ENCODE measurements at places on chromosomes 16 and 17.
A peak's percentile ranks its signal among the peaks of the same experiment; 100 is the strongest.

- no peak for DNase-seq
These were observed 621 bp downstream of the CHP2 start for GRCh38 chr16:23755484-23755809.

GRCh38 chr16:2507052-2507659 lies 6.6 kb upstream of the ATP6V0C start:
- peak; percentile 32 for DNase-seq

DNA sequence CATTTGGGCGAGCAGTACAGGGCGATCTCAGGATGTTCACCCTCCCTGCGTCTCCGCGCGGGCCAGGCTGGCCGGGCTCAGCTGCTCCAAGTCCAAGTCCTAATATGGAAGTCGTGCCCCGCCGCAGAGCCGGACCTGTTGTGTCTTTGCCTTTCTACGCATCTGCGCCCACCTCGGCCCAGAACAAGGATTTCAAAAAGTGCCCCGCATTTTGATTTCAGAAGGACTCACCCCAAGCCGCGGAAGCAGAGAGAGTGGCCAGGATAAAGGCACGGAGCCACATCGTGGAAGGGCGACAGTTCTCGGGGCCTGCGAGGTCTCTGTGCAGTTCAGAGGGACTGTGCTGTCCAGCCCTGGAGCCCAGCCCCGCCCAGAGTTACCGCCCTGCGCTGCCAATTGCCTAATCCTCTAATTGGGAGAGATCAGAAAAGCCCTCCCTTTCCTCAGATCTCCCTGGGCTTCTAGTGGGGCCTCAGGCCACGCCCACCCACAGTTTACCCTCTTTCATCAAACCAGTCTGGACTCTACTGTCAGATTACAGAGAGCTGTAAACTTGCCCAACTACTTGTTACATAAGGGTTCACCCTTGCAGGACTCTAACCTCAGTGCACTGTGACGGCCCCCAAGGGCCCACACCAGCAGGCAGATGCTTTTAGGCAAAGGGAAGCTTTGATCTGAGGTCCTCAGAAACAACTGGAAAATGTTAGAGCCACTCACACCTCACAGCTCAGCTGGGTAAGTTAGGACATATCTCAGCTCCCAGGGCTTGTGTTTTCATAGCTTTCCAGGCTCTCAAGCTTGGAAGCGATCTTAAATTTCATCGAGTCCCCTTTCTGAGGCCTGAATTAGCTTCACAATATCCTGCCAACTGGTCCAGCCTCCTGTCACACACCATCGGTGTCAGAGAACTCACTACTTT lies at the start of gene CES1:
CES1 (minus strand) TSS at position 324 of the 919 bp plus-strand sequence; CDS start at position 283, 41 bp downstream.
- DNase-seq: no peak

GRCh38 chr17:39621523-39622379 lies 5.0 kb upstream of the PPP1R1B start:
- DNase-seq: peak; percentile 80

DNA sequence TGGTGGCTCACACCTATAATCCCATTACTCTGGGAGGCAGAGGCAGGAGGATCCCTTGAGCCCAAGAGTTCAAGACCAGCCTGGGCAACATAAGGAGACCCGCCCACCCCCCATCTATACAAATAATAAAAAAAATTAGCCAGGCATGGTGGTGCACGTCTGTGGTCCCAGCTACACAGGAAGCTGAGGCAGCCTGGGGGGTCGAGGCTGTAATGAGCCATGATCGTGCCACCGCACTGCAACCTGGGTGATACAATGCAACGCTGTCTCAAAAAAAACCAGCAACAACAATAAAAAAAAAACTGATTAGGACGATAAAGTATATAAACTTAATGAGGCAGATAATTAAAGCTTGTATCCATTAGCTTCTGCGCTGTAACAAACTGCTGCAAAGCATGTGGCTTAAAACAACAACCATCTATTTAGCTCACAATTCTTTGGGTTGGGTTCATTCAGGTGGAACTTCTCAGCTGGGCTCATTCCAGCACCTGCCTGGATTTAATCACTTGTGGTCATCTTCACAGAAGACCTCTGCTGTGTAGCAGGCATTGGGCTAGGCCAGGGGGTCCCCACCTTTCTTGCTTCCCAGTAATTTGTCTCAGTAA lies 45.8 kb downstream of the LCMT1 start:
- DNase-seq: no peak

Measured in KG1 (cell line).